ENCODE measurements at places on chromosomes 7 and 10.

DNA sequence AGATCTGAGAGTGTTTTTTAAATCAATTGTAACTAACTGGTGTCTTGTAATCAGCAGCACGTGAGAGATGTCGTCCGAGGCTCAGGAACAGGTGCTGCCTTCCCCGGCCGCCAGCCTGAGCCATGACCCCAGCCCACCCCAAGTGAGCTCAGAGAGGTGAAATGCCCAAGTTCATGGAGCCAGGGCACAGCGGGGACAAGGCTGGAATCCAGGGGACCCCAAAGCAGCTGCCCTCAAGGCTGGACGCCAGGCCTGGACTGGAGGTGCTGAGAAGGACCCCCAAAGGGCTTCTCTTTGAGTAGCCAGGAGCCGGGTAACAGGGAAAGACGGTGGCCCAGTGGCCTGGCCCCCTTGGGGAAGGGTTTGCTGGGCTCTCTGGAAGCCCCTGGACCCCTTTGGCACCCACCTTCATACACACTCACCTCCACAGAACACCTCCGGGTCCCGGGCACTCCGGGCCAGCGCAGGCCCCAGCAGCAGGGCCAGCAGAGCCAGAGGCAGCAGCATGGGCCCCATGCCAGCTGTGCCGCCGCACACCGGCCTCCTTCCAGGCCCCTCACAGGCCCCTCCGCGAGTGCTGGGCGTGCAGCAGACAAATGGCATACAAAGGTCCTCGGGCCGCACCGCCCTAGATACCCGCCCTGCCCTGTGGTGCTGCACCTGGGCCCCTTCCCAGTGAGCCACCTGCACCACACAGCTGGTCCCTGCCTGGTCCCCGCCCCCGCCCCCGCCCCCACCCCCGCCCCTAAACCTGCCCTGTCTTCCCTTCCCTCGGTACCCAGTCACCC lies 24.0 kb upstream of the CNPY1 start:
- no peak for DNase-seq

GRCh38 chr10:62194924-62195674 lies 73.5 kb downstream of the RTKN2 start:
- DNase-seq = no peak

DNA sequence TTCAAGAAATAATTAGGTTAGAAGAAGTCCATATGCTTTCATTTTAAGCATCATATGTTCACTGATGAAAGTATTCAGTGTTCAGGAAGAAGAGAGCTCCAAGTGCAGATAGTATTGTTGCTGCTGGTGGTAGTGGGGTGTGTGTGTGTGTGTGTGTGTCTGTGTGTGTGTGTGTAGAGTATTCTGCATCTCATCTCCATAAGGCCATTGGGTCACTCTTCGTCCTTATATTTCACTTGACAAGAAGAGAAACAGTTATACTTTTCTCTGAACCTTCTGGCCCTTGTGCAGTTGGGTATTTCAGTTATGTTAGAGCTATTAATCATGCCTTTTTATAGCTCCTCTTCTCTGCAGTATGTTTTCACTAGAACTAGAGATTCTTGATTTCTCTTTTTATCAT lies 26.2 kb downstream of the ADAM22 start:
- no peak for DNase-seq

DNA sequence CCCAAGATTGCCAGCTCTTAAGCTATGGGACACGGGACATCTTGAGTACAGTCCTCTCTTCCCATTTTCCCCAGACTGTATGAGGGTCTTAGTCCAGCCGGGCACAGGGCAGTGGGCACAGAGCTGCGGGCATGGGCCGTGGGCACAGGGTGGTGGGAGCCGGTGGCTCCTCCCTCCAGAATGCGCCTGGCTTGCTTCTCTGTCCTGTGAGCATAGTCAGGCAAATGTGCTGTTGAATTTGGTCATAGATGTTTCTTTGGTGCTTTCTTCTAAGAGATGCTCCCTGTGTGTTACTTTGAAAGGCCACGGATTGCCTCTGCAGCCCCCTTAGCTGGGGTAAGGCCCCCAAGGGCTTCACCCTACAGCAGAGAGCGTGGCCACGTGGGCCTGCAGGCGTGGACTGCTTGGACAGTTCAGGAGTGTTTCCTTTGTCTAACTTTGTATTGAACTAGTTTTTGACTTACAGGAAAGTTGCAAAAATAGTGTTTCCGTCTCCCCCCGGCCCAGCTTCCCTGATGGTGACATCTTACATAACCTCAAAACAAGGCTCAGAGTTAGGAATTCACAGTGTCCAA lies 24.7 kb downstream of the LRRC27 start:
- DNase-seq = no peak

- no peak for DNase-seq
Observed at GRCh38 chr7:3333861-3334260, 32.8 kb downstream of the SDK1 start.

DNA sequence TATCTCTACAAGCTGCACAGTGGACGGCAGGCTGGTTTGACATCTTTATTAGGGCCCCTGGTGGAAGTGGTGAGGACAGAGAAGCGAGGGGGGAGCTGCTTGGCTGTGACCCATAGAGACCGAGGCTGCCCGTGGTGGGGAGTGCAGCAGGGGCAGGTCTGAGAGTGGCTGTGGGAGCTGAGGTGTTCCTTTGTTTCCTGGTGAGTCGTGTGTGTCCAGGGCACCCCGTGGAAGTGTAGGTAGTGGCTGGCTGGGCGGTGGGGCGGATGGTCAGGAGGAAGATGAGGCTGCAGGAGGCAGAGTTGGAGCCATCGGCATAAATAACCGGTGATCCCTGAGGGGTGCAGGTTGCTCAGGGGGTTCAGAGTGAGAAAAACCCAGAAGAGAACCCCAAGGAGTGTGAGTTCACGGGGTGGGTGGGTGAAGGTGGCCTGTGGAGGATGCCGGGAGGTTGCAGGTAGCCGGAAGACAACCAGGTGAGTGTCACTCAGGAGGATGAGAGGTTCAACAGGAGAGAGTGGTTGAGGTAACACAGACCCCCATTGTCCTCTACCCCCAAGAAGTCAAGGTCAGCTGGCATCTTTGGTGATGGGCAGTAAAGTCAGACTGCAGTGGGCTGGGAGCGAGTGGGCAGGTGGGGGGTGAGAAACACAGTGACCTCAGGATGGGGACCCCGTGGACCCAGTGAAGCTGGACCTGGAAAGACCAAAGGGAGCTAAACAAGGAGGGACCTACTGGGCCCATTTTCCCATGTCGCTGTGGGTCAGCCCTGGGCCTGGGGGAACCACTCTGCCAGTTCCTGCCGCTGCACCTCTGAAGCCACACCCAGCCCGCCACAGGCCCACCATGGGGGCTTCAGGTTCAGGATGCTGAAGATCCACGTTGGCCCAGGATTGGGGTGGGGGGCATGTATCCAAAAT lies 7.8 kb downstream of the ATP6V0E2 start:
- DNase-seq = no peak

GRCh38 chr7:142615508-142615907 lies 133.8 kb upstream of the PRSS1 start:
- DNase-seq = no peak

GRCh38 chr7:129110258-129110981 lies 34.1 kb upstream of the TSPAN33 start:
- DNase-seq = no peak

GRCh38 chr7:42858570-42858969 lies 53.3 kb downstream of the C7orf25 start:
- no peak for DNase-seq
